HT-29 (cell line): ENCODE measurements at places on chromosomes 6 and 20.

DNA sequence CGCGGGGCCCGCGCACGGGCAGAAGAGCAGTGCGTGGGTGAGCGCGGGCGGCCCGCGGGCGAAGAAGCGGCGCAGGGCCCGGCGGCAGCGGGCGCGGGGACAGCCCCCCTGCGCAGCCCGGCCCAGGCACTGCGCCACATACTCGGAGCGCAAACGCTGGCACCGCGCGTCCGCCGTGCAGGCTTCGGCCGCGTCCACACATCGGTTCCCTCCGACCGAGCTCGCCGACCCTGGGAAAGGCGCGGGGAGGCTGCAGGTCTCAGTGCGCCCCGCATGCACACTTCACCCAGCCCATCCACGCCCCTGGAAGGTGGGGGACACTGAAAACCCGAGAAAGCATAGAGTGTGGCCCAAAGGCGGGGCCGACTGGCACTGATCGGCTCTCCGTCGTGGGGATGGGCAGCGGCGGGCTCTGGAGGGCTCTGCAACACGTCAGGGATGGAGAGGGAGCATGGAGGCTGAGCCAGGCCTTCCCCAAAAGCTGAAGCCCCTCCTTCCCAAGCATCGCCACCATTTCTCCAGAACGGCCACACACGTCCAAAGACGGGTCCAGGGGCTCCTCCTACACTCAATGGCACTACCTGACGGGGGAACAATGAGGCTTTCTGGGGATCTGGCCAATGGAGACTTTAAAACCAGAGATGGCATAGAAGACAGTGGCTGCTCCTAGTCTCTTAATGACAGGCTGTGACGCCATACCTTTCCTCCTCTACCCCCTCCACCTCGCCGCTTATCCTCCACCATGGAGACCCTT lies 2.0 kb downstream of the GFRA4 start:
- DNase-seq = no peak

- no peak for DNase-seq
Observed at GRCh38 chr20:59221049-59221706, 57.6 kb downstream of the ZNF831 start.

DNA sequence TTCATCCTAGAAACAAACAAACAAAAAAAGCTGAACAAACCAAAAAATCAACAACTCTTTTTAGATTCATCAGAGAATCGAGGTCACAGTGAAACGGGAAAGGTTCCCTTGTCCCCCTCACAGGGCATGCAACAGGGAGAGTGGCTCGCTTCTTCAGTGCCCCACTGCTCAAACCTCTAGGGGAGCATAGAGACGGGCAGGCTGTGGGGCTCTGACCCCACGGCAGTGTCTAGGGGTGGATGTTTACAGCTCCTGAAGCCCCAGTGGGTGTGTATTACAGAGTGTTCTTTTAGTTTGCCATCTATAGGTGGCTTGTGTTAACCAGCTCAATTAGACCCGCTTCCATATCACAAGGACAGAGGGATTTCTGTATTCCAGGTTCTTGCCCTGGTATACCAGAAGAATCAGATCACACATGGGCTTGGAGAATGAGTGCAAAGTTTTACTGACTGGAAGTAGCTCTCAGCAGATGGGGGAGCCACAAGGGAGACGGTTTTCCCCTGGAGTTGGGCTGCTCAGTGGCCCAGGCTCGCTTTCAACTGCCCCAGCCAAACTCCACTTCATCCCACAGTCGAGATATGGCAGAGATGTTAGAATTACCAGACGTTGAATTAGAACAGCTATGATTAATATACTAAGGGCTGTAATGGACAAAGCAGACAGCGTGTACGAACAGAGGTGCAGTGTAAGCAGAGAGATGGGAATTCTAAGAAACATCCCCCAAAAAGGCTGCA lies 192.6 kb upstream of the CST7 start:
- no peak for DNase-seq

GRCh38 chr6:74280130-74280692 lies 584.2 kb downstream of the CD109 start:
- DNase-seq = peak; percentile 14

DNA sequence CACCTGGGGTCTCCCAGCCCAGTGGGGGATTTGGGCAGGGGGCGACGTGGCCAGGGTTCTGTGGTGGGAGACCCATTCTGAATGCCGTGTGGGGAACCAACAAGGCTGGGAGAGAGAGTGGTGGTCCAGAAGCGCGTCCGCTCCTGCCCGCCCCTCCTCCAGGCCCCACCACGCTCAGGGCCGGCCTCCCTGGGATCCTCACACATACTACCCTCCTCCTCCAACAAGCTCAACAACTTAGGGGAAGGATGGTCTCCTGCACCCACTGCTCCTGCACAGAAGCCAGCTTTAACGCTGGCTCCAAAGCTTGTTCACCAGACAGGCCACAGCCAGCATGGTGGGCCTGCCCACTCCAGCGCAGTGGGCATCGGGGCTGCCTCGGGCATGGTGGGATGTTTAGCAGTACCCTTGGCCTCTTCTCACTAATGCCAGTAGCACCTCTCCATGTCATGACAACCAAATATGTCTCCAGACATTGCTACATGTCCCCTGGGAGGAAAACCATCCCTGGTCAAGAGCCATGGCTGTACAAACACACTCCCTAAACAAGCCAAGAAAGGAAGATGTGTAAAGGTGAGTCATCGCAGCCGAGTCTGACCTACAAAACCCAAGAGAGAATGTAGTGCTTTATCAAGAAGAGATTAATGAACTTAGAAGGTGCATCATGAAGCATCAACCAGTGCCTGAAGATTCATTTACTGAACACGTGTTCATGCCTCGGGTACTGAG lies 75.7 kb downstream of the BMP7 start:
- DNase-seq = peak; percentile 15

GRCh38 chr20:9942736-9943135 lies 92.1 kb upstream of the ANKEF1 start:
- no peak for DNase-seq

DNA sequence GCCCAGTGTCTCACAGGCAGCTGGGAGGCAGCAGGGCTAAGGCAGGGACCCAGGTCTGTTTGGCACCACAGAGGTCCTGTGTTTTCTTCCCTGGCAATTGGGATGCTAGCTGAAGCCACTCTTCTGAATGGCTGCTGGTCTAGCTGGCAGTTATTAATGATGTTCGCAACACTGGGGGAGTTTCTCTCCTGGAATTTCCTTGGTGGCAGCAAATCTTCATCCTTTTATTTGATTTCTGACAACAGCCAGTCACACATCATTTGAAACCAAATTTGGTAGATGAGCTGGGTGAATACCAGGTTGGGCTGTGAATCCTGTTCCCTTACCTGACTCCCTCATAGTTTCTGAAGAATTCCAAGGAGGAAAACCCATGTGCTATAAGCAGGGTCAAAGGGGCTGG lies 40.8 kb upstream of the SLC4A11 start:
- DNase-seq = no peak

DNA sequence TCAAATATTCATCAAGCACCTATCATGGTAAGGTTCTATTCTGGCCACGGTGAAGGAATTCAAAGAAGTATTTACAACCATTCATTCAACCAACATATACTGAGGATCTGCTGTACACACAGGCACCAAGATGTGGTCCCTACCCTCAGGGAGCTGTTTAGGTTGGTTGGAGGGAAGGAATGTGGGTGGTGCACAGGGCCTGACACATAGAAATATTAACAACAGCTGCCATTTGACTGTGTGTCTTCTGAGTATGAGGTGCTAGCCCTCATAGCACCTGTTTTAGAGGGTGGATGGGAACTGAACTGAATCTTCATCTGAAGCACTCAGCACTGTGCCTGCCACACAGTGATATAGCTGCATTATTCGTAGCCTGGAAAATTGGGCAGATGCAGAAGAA lies 7.3 kb downstream of the SNPH start:
- no peak for DNase-seq

DNA sequence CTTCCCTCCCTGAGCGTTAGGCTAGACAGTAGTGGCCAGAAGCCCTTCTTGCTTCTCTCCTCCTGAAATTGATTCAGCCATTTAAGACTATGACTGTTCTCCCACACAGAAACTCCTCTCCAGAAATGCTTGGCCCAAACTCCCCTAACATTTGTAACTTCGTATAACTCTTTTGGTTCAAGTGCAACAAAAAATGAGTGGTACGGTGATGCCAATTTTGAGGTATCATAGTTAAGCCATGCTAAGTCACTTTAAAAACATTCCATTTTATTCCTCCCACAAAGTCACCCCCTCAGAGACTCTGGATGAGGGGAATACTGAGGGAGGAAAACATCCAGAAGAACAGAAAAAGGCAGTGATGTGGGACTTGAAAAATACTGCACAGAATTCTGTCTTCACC lies 21.1 kb upstream of the ROS1 start:
- DNase-seq = no peak
